ENCODE measurements at places on chromosomes 6 and 20.

DNA sequence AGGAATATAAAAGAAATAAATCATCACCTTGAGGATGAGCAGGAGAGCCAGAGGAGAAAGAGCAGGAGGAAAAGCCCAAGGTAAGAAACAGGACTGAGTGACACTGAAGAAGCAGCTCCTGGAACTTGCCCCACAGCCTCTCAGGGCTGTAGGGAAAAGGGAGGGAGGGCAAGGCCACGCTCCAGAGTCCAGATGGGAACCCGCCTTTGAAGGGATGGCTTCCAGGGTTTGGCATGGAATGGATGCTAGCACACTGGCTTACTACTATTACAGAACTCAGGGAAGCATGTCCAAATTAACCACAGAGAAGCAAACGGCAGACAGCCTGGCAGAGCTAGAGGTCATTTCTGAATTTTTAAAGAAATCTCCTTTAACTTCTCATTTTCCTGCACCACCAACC lies 26.8 kb downstream of the RALGAPA2 start:
- DNase-seq, result no peak

GRCh38 chr20:54345301-54345724 lies 130.1 kb upstream of the DOK5 start:
- DNase-seq, result no peak

DNA sequence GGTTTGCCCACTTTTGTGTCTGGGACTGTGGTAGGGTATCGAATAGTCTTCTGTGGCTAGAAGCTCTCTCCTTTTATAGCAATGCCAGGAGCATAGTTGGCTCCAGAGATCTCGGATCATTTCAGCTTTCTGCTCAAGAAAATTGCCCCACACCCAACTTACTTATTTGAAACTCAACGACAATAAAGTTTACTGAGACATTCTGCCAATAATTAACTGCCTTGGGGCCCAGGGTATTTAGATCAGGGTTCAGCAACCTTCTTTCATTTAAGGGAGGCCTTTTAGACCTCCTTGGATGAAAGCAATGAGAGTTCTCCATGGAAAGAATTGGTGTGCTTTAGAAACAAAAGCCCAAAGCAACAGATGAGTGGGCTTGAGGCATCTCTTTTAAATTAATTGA lies 53.8 kb upstream of the GMPR start:
- no peak for DNase-seq

GRCh38 chr6:1162367-1163275 lies 149.3 kb upstream of the FOXQ1 start:
- no peak for DNase-seq

DNA sequence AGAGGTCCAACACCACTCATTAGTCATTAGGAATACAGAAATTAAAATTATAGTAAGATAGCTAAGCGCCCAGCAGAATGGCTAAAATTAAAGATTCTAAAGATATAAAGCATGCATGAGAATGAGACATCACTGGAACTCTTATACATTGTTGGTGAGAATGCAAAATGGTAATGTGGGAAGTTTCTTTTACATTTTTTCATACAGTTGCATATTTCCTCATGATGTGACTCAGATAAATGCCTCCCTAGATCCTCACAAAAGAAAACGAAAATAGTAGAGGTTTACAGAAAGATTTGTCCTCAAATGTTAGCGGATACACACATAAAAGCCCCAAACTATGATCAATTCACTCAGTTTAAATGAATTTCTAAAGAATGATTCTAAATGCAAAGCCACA lies 633.7 kb upstream of the GJE1 start:
- DNase-seq, result no peak

DNA sequence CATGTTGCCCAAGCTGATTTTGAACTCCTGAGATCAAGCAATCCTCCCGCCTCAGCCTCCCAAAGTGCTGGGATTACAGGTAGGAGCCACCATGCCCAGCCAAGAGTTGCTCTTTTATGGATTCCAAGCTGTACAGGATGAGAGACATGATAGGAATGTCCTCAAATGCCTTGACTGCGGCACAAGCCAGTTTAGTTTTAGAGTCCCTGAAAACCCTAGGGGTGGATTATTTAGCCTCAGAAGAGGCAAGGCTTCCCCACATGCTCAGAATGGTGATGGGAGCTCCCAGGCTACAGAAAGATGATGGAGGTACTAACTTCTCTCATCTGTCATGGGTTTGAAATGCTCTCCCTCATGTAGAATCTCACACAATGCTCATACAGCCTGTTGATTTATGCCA lies 280.5 kb upstream of the PRND start:
- no peak for DNase-seq

GRCh38 chr6:130233330-130233729 lies 10.6 kb upstream of the SAMD3 start:
- DNase-seq, result no peak

DNA sequence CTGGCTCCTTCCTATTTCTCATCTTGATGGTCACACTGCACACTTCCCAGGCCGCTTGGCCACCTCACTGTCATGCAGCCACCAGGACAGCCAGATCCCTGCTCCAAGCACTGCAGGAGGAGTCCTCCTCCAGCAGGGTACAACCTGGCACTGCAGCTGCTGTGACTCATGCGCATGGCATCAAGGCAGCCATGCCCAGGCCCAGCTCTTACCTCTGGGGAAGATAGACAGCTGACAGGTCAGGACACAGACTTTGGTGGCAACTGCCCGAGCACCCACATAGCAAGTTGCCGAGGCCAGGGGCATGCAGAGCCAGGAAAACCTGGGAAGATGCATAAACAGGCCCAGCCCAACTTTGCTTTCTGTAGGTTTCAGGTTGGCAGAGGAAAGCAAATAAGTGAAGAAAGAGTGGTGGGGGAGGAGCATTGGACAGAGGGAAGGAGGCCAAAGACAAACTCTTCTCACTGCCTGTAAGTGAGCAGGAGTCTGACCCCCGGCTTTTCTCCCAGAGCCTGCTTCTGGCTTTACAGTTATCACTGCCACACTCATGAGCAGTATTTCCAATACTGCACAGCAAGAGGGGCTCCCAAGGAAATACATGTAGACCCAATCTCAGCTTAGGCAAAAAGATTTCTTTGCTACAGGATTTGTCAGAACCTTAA lies 38.8 kb downstream of the SLC22A3 start:
- DNase-seq, result peak; percentile 26

- DNase-seq, result no peak
These were observed 6.0 kb upstream of the VNN1 start for GRCh38 chr6:132719736-132720448.

DNA sequence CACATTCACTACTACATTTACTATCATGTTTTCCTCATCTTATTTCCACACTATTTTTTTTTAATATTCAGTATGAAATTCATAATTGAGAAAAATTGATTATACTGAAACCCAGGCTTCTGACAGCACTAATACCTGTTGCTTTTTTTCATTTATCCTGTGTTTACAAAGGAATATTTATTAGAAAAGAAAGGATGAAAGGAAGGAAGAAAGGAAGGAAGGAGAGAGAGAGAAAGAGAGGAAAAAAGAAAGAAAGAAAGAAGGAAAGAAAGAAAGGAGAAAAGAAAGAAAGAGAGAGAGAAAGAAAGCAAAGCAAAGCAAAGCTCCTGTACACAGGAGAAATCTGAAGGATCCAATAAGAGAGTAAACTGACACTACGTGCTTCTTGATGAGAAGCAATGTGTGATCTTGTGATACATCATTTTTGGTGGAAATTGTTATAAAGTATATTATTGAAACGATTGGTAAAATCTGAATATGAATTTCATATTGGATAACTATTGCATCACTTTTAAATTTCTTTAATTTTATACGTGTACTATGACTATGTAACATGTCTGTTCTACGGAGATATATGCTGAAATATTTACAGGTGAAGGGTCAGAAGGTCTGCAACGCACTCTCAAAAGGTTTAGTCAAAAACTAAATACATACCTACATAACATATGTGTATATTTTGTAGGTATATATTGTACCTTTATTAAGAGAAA lies 43.9 kb downstream of the DEFB114 start:
- DNase-seq, result no peak

DNA sequence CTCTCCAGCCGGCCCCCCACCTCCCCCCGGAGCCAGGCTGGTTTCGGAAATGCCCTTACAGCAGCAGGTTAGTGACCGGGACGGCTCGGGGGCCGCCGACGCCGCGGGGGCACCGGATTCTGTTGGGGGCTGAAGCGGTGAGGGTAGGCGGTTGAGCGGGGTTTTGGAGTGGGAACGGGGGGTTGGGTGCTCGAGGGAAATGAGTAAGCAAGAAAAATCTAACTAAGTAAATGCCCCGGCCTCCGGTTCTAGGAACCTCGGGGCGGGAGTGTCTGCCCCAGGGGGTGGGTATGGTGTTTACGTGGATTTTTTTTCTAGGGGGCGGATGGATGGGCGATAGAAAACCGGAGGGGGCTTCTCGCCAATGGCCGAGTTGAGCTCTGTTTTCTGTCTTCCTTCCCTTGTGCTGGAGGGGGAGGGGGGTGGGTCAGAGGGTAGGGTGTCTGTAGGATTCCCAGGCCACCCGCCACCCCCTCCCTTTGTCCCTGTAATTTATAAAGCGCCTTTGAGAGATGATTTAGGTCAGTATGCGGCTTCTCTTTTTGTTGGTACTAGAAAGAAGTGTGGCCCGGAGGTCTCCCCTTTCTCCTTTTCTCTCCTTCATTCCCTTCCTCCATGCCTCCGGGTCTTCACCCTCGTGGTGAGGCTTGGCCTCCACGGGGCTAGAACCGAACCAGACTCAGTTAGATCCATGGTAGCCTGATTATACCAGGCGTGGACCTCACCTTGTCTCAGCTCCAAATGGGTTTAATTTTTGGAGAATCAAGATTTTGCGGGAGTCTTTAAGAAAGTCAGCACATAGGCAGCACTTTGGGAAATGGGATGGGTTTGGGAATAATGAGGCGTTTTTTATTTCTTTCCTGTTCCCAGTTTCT lies 2.3 kb downstream of the E2F3 start:
- peak; percentile 53 for DNase-seq

Measured in SW480 (cell line).